Activated naive CD4-positive, alpha-beta T cell treated with anti-CD3 and anti-CD28 coated beads, Interleukin-2, amount 50 U/mL, for 72 hours (primary cell): ENCODE measurements at places on chromosomes 1 and 21. TPM values are rescaled to one million over a fixed set of nuclear protein-coding genes. Genes with fewer than 3 reads are reported as not detected.
A peak's percentile ranks its signal among the peaks of the same experiment; 100 is the strongest.

The C1QC gene
- not detected for total RNA-seq

- DNase-seq = no peak
Observed at GRCh38 chr1:232655746-232656085, 25.8 kb upstream of the SIPA1L2 start.

DNA sequence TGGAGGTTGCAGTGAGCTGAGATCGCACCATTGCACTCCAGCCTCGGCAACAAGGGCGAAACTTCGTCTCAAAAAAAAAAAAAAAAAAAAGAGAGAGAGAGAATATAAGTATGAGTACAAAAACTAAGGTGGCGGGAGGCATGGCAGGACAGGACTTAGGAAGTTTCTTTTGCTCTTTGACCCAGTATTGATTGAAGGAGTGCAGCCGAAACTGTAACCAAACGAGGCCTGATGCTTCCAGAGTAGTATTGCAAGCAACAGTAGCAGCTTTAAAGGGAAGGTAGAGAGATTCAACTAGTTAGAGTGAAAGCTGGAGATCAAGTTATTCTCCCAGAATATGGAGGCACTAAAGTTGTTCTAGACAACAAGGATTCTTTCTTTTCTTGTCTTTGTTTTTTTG is 99.2 kb upstream of the CASZ1 start:
- DNase-seq = no peak

The OR2L13 gene
- total RNA-seq = not detected

The TTC22 gene
- total RNA-seq = 9.6 TPM

- DNase-seq = no peak
Observed at GRCh38 chr1:33343539-33343938, 22.6 kb upstream of the A3GALT2 start.

GRCh38 chr1:15833842-15834405 is 13.6 kb upstream of the SPEN start:
- no peak for DNase-seq

The ABCG1 gene
- total RNA-seq = 15.4 TPM

GRCh38 chr1:161404051-161404597 is 36.4 kb upstream of the CFAP126 start:
- no peak for DNase-seq

DNA sequence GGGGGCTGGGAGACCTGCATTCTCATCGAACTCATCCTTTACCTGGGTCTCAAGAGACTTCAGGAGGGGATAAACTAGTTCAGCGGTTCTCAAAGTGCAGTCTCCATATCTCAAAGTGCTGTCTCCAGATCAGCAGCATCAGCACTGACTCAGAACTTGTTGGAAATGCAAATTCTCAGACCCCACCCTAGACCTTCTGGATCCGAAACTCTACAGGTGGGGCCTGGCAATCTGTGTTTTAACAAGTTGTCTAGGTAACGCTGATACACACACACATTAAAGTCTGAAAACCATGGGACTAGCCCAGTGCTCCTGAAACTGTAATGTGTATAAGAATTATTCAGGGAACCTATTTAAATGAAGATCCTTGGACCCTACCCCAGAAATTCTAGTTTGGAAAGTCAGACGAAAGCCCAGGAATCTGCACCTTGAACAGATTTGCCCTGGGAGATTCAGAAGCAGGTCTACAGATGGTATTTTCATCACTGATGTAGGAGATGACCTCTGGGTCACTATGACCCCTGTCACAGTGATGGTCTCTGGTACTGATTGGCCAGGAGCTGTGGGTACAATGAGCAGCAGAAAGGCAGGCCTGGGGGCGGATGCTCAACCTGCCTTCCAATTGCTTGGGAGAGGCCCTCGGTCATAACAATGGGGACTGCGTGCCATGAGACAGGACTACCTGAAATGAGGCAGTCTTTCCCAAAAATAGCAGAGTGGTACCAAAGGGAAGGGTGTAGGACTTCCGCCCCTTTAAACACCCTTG is 127.2 kb downstream of the FAM78B start:
- no peak for DNase-seq

- no peak for DNase-seq
Observed at GRCh38 chr1:12515234-12515633, 102.8 kb downstream of the DHRS3 start.

- DNase-seq = no peak
Observed at GRCh38 chr1:202361701-202362100, 13.2 kb downstream of the PPP1R12B start.

- DNase-seq = no peak
Observed at GRCh38 chr1:65221638-65222339, 73.8 kb downstream of the AK4 start.

The ST6GALNAC5 gene
- not detected for total RNA-seq

The SYT6 gene
- not detected for total RNA-seq

DNA sequence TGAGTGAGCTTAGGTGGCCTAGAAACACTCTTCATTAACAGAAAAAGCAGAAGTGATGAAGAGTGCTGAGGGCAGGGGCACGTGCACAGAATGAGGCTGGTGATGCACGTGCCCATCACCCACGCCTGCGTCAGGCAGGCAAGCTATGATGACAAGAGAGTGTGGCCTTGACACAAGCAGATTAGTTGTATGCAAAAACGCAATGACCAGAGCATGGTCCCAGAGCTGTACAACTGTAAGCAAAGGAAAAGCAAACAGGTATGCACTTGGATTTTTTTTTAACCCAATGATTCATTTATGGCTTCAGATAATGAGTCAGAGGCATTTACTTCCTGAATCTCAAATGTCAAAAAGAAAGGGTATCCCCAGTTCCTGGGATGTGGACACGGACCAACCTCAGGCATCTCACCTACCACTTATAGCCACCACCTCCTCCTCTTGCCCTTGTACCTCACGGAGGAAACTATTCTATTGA is 9.1 kb upstream of the TMEM61 start:
- no peak for DNase-seq

DNA sequence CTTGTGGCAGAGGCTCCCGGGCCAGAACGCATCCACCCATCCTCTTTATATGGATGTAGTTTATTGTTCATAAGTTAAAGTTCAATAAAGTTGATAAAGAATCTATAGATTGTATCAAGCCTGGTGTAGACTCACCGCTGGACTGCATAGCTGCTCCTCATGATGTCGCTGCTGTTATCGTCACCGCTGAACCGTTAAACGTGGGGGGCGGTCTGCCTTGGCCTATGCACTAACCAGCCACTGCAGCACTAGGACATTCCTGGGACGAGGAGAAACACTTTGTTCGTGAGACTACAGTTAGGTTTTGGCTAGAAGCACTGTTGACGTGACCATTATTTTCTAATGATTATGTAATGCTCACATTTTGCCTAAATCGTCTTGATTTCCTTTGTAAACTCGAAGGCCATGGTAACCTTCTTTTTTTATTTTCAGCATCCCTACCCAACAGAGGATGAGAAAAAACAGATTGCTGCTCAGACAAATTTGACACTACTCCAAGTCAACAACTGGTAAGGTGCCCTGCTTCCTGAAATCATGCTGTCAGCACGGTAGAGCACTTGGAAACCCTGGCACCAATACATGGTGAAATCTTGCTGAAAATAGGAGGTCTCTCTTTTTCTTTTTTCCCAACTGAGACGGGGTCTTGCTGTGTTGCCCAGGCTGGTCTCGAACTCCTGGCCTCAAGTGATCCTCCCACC is 50.2 kb downstream of the PKNOX1 start:
- no peak for DNase-seq

The HEYL gene
- not detected for total RNA-seq

The INSRR gene
- 0.29 TPM for total RNA-seq

- no peak for DNase-seq
Observed at GRCh38 chr1:228429698-228430097, 13.0 kb upstream of the TRIM17 start.

GRCh38 chr1:186985889-186986491 is 157.2 kb downstream of the PLA2G4A start:
- no peak for DNase-seq

- no peak for DNase-seq
Observed at GRCh38 chr1:30639881-30640452, 83.4 kb downstream of the MATN1 start.

DNA sequence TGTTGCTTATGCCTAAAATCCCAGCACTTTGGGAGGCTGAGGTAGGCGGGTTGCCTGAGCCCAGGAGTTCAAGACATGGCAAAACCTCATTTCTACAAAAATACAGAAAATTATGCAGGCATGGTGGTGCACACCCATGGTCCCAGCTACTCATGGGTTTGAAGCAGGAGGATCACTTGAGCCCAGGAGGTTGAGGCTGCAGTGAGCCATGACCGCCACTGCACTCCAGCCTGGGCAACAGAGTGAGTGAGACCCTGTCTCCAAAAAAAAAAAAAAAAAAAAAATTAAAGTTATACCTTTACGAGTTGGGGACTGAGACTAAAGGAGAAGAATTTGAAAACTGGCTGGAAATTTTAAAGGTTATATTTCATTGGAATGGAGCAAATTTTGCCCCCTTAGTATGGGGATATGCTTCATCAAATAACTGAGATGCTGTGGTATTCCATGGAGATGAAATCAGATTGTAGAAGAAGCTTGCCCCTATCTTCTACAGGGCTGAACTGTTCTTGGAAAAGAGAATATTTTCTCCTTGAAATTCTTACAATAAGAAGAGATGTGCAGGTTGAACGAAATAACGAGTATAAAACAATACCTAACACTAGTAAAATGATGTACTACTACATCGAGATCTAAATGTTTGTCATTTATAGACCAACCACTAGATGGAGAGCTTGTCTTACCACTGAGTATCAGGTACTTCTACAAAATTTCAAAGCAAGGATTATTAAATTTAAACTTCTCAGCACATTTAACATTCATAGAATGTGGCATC is 34.9 kb upstream of the SCYL3 start:
- no peak for DNase-seq

- DNase-seq = no peak
Observed at GRCh38 chr1:64243757-64244080, 40.3 kb downstream of the UBE2U start.

GRCh38 chr21:36549470-36549869 is 69.5 kb upstream of the CLDN14 start:
- no peak for DNase-seq

The BTBD8 gene
- total RNA-seq = 3.2 TPM

DNA sequence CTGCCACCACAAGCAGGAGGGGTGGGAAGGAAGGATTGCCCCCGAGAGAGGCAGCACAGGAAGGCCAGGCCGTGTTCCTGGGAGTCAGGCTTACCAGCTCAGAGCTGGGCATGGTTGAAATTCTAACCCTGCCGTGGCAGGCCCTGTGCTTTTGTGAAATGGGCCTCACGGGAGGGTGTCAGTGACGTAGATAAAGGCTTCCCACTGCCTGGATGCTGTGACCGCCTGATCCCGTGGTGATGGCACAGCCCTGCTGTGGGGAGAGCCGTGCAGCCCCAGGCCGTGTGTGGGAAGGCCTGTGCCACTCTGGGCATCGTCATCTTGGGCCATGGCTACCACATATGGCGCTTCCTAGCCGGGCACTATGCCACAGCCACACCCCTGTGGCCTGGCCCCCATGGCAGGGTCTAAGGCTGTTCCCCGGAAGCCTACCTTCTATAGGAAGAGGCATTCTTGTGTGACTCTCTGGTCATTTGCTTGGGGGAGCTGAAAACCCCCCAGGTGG is 161.3 kb downstream of the PCBP3 start:
- no peak for DNase-seq

DNA sequence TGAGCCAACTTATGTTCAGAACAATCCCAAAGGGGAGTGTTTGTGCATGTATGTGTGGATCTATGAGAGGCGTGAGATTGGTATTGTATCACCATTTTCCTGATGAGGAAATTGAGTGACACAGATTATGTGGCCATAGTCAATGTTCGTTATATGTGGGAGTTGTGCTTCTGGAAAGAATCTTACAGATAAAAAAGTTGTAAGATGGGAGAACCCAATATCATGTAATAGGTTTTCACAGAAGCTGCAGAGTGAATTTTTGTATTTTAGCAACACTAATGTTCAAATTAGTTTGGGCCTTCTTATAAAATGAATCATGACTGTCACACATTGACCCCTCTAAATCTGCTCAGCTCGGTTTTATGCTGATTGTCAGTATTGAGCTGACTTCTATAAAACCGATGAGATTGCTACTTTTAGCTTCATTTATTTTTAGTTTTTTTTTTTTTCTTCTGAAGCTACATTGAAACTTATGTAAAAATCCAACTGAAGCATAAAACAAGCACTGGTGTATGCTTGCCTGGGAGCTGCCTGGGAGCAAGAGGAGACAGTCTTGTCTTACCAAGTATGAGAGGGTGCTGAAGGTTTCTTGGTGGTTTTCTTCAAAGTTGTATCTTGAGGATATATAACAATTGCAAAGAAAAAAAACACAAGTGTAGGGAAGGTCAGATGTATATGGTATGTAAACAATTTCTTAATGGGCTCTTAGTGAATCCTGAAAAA is 4.1 kb downstream of the RWDD3 start:
- DNase-seq = no peak

- peak; percentile 90 for DNase-seq
Observed at GRCh38 chr1:153568367-153569099, 2.9 kb upstream of the S100A2 start.

- no peak for DNase-seq
Observed at GRCh38 chr1:44114098-44114497, 4.5 kb upstream of the KLF17 start.

The CLCA4 gene
- not detected for total RNA-seq

- no peak for DNase-seq
Observed at GRCh38 chr1:51689075-51689440, 72.2 kb downstream of the OSBPL9 start.

DNA sequence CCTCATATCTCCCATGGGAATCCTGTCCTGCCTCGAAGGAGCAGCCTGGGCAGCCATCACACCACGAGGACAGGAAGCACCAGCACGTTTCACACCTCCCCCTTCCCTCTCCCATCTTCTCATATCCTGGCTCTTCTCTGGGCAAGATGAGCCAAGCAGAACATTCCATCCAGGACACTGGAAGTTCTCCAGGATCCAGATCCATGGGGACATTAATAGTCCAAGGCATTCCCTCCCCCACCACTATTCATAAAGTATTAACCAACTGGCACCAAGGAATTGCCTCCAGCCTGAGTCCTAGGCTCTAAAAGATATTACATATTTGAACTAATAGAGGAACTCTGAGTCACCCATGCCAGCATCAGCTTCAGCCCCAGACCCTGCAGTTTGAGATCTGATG is 8.7 kb downstream of the SLAMF8 start:
- DNase-seq = no peak

The SPRR2A gene
- total RNA-seq = not detected

- DNase-seq = no peak
Observed at GRCh38 chr1:98931128-98931835, 73.4 kb downstream of the PLPPR5 start.

The TCHH gene
- total RNA-seq = 0.04 TPM

DNA sequence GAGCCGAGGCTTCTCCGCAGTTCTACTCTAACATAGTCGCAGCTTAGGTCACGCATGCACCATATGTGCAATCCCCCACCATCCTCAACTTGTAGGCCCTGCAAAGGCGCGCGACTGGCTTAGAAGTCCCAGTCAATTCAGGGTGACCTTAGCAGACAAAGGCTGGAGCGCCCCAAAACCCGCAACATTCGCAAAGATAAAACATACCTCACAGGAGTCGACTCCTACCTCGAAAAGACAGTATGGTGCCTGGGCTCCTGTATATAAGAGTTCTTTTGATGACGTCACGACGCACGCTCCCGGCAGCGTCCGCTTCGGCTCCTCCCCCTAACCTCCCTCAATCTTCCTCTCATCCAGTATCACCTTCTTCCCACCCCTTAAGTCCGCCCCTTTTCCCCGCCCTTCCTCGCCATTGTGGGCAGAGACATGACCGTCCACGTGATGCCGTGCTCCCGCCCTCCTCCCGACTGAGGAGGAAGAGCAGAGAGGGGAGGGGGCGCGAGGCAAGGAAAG is at the start of gene GAS5:
Gene GAS5 (minus strand): TSS at position 237 of the 513 bp plus-strand sequence.
- DNase-seq = peak; percentile 99

- DNase-seq = no peak
Observed at GRCh38 chr1:55951291-55951690, 628.1 kb downstream of the PLPP3 start.
